ENCODE measurements at places on chromosomes 12 and 14.

- no peak for DNase-seq
These were observed 66.3 kb upstream of the SOX5 start for GRCh38 chr12:24015833-24016160.

- DNase-seq = no peak
These were observed 179.7 kb downstream of the RAD51B start for GRCh38 chr14:67999290-67999689.

- DNase-seq = no peak
These were observed 44.5 kb downstream of the FOXA1 start for GRCh38 chr14:37550511-37550910.

- DNase-seq = no peak
These were observed 234.2 kb upstream of the FBXO33 start for GRCh38 chr14:39666386-39666785.

- no peak for DNase-seq
These were observed 158.8 kb upstream of the PRMT8 start for GRCh38 chr12:3332188-3332587.

DNA sequence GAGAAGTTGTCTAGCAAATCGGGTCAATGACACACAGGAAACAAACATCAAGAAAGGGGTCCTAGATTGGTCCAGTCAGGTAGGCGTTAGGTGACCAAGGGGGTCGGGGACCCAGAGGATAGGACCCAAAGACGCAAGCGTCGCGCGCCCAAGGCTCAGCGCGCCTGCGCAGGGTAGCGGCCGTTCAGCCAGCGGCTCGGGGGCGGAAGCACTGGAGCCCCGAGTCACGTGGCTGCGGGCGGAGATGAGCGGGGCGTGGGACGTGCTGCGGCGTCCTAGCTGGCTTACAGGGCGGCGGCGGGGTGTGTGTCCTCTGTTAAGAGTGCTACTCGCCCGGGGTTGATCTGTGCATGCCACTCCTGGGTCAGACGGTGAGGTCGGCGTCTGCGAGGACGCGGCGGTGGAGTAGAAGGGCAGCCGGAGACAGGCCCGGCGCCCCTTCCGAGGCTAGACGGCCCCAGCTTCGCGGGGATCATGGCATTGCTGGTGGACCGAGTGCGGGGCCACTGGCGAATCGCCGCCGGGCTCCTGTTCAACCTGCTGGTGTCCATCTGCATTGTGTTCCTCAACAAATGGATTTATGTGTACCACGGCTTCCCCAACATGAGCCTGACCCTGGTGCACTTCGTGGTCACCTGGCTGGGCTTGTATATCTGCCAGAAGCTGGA lies at the start of gene SLC35E3:
SLC35E3 (plus strand) TSS at position 273 of the 668 bp plus-strand sequence; CDS start at position 475, 202 bp downstream.
- DNase-seq = peak; percentile 87

GRCh38 chr12:34347367-34347766 lies 325.1 kb downstream of the ALG10 start:
- DNase-seq = no peak

- no peak for DNase-seq
These were observed 350.6 kb downstream of the DPF3 start for GRCh38 chr14:72543341-72543740.

- no peak for DNase-seq
These were observed 40.1 kb downstream of the WASHC3 start for GRCh38 chr12:102021540-102022246.

DNA sequence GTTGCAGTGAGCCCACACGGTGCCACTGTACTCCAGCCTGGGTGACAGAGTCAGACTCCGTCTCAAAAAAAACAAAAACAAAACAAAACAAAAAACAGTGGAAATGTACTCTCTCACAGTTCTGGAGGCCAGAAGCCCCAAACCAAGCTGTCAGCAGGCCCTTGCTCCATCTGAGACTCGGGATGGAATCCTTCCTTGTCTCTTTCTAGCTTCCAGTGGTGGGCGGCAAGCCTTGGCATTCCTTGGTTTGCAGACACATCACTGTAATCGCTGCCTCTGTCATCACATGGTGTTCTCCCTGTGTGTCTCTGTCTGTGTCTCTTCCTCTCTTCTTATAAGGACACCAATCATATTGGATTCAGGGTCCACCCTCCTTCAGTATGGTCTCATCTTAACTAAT lies 6.4 kb downstream of the TNS2 start:
- DNase-seq = no peak

DNA sequence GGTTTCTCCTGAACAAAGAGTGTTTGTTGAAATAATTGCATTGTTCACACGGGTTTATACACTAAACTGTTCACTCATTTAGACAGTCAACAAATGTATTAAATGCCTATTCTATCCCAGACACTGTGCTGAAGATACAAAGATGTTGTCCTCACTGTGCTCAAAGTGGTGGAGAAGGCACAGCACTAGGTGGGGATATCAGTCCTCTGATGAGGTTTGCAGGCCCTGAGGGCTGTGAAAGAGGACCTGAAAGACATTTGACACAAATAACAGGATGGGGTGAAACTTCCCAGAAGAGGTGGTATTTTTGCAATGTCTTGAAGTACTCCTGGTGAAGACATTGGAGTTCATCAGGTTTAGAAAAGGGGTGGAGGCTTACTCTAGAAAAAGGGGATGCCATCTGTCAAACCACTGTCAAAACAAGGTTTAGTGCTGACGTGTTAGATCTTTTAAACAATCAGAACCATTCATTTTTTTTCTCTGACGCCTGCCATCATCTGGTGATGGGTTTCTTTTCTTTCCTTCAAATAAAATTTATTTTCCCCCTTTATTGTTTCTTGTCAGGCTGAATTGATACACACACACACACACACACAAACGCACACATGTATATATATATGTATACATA lies 69.5 kb downstream of the ACSS3 start:
- no peak for DNase-seq

DNA sequence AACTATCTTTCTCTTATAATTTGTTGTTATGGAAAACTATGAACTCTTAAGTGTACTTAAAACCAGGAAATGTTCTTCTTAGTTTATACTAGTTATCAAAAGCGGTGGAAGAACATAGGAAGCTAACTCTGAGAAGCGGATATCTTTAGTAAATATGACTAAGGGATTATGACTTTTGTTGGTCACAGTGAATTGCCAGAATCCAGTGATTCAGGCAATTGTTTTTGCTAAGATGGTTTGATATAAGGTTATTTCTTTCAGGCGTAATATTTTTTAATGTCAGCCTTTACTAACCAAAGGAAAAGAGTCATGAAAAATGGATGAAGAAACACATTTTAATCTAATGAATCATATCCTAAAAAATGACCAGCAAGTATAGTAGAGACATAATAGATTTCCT lies 473.5 kb downstream of the FOXG1 start:
- no peak for DNase-seq

- DNase-seq = no peak
These were observed 1.2 kb downstream of the TTC7B start for GRCh38 chr14:90814806-90815571.

Measured in CD8-positive, alpha-beta memory T cell (primary cell).